ENCODE measurements at places on chromosomes 12 and 14. TPM values are rescaled to one million over a fixed set of nuclear protein-coding genes. Genes with fewer than 3 reads are reported as not detected.

Gene TTLL5
- 17.5 TPM for total RNA-seq

Gene PRR4
- 2.6 TPM for total RNA-seq

Gene DEPDC4
- total RNA-seq = 0.62 TPM

Gene MAP1LC3B2
- total RNA-seq = 1.9 TPM

Gene RASSF8
- 37.8 TPM for total RNA-seq

Gene MMP14
- total RNA-seq = 26.1 TPM

Gene MYH6
- total RNA-seq = 170 TPM

Gene GPR135
- 3.2 TPM for total RNA-seq

Gene TMEM179
- total RNA-seq = 0.89 TPM

Gene ETFBKMT
- total RNA-seq = 5.7 TPM

Gene RIN3
- 12.1 TPM for total RNA-seq

- no peak for DNase-seq
Measured at GRCh38 chr12:49365542-49365941, 1.7 kb upstream of the SPATS2 start.

GRCh38 chr12:53967421-53967925, 5.5 kb upstream of the HOXC11 start:
- no peak for DNase-seq

DNA sequence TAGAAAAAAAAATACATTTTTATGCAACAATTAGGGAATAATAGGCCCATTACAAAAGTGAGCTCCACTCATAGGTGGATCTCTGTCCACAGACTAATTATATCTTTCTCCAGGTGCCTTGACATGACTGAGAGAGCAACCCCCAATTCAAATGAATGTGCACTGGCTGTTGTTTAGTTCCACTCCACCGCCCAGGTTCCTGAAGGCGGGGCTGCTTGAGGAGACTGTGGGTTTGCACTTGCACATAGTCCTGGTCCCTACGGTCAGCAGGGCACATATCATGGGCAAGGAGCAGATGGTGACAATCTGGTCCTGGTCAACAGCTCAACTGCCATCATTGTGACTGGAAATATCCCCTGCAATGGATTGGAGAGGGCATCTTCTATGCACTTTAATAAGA, 195.6 kb upstream of the PWP1 start:
- DNase-seq = no peak

DNA sequence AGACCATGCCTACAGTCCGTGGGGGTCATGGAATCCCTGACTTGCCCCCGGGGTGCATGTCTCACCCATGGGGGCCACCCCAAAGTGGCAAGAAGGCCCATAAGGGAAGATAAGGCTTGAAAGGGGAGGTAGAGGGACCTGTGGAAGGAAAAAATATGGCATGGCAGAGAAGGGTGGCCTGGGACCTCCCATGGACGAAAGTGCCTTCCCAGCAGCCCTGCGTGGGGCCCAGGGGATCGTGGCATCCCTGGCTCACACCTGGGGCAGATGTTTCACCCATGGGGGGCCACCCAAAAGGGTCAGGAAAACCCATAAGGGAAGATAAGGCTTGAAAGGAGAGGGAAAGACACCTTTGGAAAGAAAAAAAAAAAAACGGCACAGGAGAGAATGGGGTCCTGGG, 264.6 kb downstream of the ALG10 start:
- DNase-seq = peak; percentile 41

- DNase-seq = no peak
Measured at GRCh38 chr12:988646-989045, 2.4 kb upstream of the ERC1 start.

- no peak for DNase-seq
Measured at GRCh38 chr12:89129167-89129870, 223.0 kb downstream of the DUSP6 start.

GRCh38 chr12:24425601-24425970, 476.1 kb upstream of the SOX5 start:
- no peak for DNase-seq

- no peak for DNase-seq
Measured at GRCh38 chr14:102949801-102950451, 27.5 kb downstream of the AMN start.

GRCh38 chr14:91420686-91421085, 3.1 kb upstream of the CCDC88C start:
- no peak for DNase-seq

DNA sequence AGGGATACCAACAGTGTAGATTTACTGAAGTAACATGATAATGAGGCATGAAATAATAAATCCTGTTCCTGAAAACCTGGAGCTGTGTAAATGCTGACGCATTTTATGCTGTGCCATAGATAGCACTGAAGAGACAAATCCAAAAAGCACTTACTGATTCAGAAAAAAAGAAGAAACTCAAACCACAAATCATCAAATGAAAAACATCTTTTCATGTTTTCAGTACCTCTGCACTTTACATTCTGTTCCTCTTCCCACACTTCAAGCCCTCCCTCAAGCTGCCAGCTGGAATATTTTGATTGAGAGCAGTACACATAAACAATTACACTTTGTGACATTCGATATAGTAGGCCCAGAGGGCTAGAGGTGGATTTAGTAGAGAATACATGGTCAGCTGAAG, 362.3 kb downstream of the NAV3 start:
- no peak for DNase-seq

DNA sequence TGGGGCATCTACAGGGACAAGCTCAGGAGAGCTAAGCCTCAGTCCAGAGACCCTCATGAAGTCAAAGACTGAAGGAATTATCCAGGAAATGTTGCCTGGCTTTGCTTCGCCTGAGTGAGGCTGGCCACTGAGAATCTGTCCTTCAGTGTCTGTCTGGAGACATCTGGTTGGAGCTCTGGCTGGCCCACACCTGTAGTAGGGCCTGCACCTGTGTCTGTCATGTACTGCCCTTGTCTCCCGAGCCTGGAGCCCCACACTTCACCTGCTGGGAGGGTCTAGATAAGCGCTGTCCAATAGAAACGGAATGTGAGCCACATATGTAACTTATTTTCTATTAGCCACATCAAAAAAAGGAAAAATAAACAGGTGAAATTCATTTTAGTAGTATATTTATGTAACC, 9.9 kb upstream of the HDAC7 start:
- no peak for DNase-seq

- no peak for DNase-seq
Measured at GRCh38 chr12:12734054-12734453, 16.9 kb downstream of the CDKN1B start.

GRCh38 chr14:99663386-99664057, 18.6 kb downstream of the HHIPL1 start:
- no peak for DNase-seq

GRCh38 chr12:109818905-109819500, 14.2 kb downstream of the TRPV4 start:
- DNase-seq = no peak

DNA sequence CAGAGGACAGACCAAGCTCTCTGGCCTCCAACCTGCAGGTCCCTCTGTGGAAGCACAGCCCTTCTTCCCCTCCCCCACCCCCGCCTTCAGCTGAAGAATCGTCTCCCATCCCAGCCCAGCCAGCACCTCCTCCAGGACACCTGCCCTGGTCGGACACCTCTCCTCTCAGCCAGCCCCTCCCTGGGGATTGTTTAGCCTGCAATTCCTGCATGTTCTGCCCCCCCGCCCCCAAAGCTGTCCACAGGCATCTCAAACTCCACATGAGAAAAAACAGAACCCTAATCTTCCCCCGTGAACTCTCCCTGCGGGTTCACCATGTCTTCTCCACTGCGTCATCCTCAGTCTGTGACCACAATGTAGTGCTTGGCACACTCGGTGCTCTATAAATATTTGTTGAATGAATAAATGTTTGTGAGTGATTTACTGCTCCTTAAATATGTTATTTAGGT, 24.1 kb downstream of the PRIMA1 start:
- DNase-seq = no peak

DNA sequence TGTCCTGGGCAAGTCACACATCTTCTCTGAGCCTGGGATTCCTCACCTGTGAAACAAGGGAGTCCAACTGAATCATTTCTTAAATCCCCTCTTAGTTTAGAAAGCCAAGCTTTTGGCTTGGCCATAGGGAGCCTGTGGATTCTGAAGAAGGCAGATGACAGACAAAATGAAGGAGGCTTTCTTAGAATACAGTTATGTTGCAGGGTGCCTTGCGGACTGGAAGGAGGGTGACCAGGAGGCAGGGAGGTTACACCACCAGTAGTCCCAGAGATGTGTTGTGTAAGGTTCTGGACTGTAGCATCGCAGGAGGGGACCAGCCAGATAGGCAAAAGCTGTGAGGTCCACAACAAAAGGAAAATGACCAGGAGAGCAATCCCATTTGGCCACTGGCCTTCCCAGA, 8.2 kb upstream of the ACVR1B start:
- no peak for DNase-seq

GRCh38 chr14:37493606-37494005, 101.4 kb downstream of the FOXA1 start:
- no peak for DNase-seq

GRCh38 chr12:98503592-98504367, 11.6 kb upstream of the TMPO start:
- DNase-seq = peak; percentile 97

DNA sequence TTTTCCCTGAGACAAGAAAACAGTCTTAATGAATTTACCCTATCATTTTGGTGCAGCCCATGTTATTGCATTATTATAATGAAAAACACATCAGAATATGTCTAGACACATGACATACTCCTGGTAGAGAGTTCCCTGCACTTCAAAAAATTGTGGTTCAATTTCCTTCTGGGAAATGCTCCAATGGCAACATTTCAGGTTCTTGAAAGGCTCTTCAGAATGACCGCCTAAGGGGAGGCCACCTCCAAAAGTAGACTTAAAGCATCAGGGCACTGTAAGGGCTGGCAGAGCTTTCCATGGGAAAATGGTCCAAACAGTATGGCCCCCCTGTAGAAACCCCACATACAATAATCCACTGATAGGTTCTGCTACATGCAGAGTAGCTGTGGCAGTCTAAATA, 110.7 kb downstream of the SLC25A21 start:
- DNase-seq = no peak

All from cardiac septum (tissue), 1 donor.